PC-9 (cell line): ENCODE measurements at places on chromosomes 1 and 21.

DNA sequence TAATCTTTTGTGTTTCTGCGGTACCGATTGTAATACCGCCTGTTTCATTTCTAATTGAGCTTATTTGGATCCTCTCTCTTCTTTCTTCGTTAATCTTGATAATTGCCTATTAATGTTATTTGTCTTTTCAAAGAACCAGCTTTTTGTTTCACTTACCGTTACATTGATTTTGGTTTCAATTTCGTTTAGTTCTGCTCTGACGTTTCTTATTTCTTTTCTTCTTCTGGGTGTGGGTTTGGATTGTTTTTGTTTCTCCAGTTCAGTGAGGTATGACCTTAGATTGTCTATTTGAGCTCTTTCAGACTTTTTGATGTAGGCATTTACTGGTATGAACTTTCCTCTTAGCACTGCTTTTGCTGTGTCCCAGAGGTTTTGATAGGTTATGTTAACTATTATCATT is 9.4 kb downstream of the OR2M2 start:
- no peak overlapping the region for H3K27ac ChIP-seq
- no peaks in the 10 kb centered on the region for H3K36me3 ChIP-seq
- no peak for DNase-seq
- H3K4me3 ChIP-seq: no peak overlapping the region
- no peaks in the 10 kb centered on the region for H3K4me1 ChIP-seq

GRCh38 chr1:53272349-53272748 is 34.0 kb upstream of the MAGOH start:
- DNase-seq: no peak
- no peak overlapping the region for H3K27ac ChIP-seq
- H3K36me3 ChIP-seq: no peaks in the 10 kb centered on the region; the same call in 1 of the 2 replicates
- no peak overlapping the region for H3K4me3 ChIP-seq

- H3K27me3 ChIP-seq: no peaks in the 10 kb centered on the region
- no peaks in the 10 kb centered on the region for H3K36me3 ChIP-seq
- H3K27ac ChIP-seq: no peak overlapping the region
- H3K4me3 ChIP-seq: no peak overlapping the region
Observed at GRCh38 chr1:171953835-171954234, 112.5 kb downstream of the DNM3 start.

GRCh38 chr1:222306011-222306410 is 241.9 kb downstream of the HHIPL2 start:
- no peaks in the 10 kb centered on the region for H3K36me3 ChIP-seq
- no peaks in the 10 kb centered on the region for H3K4me1 ChIP-seq
- H3K27me3 ChIP-seq: no peaks in the 10 kb centered on the region
- no peak overlapping the region for H3K27ac ChIP-seq
- H3K4me3 ChIP-seq: no peak overlapping the region

GRCh38 chr1:154938604-154939399 is 2.3 kb upstream of the PMVK start:
- no peaks in the 10 kb centered on the region for H3K36me3 ChIP-seq
- peak; percentile 50 for DNase-seq
- H3K4me3 ChIP-seq: no peak overlapping the region
- H3K27me3 ChIP-seq: no peaks in the 10 kb centered on the region
- peaks cover 46% of the 10 kb centered on the region for H3K4me1 ChIP-seq
- no peak overlapping the region for H3K27ac ChIP-seq

DNA sequence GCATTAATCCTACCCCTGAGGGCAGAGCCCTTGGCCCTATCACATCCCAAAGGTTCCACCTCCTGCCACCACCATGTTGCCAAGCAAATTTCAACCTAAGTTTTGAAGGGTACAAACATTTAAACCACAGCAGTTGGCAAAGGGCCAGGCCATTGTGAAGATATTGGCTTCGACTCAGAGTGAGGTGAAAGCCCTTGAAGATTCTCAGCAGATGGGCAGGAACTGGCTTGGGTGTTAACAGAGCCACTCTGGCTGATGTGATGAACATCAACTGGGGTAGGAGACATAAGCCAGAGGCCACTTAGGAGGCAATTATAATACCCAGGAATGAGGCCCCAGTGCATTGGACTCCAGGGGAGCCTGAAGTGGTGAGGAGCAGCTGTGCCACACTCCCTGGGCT is 207.7 kb upstream of the KAZN start:
- no peaks in the 10 kb centered on the region for H3K27me3 ChIP-seq
- no peak overlapping the region for H3K27ac ChIP-seq
- H3K4me3 ChIP-seq: no peak overlapping the region
- no peak for DNase-seq
- H3K36me3 ChIP-seq: no peaks in the 10 kb centered on the region
- no peaks in the 10 kb centered on the region for H3K4me1 ChIP-seq
